Cardiac muscle cell (in vitro differentiated cells and primary cell): ENCODE measurements at places on chromosomes 5 and 9. TPM values are rescaled to one million over a fixed set of nuclear protein-coding genes. Genes with fewer than 3 reads are reported as not detected.

GRCh38 chr9:112705768-112706427 lies 12.0 kb downstream of the INIP start:
- no peaks in the 10 kb centered on the region for H3K36me3 ChIP-seq
- no peaks in the 10 kb centered on the region for H3K27me3 ChIP-seq
- H3K4me1 ChIP-seq = peaks cover under 1% of the 10 kb centered on the region
- no peak overlapping the region for H3K27ac ChIP-seq
- no peak overlapping the region for H3K4me3 ChIP-seq

DNA sequence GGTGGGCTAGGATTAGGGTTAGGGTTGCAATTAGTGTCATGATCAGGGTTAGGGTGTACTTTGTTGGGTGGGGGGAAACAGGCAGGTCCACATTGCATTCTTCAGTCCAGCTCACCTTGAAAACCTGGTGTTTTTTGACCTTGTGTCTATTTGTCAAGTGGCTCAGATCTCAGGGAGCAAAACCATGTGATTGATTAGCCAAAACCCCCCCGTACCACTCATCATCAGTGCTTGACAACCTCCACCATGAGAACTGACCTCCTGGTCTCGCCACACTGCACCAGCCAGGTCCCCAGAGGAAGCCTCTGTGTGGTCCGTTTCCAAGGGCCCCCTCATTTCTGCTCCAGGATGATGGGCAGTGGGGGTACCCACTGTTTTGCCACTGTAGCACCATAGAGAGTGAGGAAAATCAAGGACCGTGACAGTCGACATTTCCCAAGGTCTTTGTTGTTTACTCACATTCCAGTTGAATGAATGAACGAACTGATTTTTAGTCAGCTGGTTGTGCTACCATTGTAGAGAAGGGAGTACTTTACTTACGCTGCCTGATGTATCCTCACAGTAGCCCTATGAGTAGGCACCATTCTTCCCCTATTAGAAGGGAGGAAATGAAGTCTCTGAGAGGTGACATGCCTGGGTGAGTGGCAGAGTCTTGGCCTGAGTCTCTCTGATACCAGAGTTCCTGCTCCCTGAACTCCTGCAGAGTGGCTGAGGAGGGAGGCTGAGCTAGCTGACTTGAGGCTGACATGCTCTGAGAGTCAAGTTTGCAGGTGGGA lies 84.8 kb downstream of the RAD23B start:
- H3K4me3 ChIP-seq = no peak overlapping the region
- H3K36me3 ChIP-seq = no peaks in the 10 kb centered on the region
- H3K4me1 ChIP-seq = no peaks in the 10 kb centered on the region
- no peaks in the 10 kb centered on the region for H3K27me3 ChIP-seq
- DNase-seq = no peak
- no peak overlapping the region for H3K27ac ChIP-seq

- H3K4me1 ChIP-seq = no peaks in the 10 kb centered on the region
- H3K27ac ChIP-seq = no peak overlapping the region
- H3K36me3 ChIP-seq = no peaks in the 10 kb centered on the region
- no peak for DNase-seq
- H3K4me3 ChIP-seq = no peak overlapping the region
These were observed 42.6 kb downstream of the SLF1 start for GRCh38 chr5:94661086-94661485.

GRCh38 chr5:1826235-1826980 lies 25.2 kb downstream of the NDUFS6 start:
- peaks cover 9% of the 10 kb centered on the region for H3K4me1 ChIP-seq
- H3K27me3 ChIP-seq = no peaks in the 10 kb centered on the region
- H3K27ac ChIP-seq = no peak overlapping the region
- no peak for DNase-seq

- H3K36me3 ChIP-seq = no peaks in the 10 kb centered on the region
- H3K27ac ChIP-seq = no peak overlapping the region
- no peak for DNase-seq
These were observed 72.9 kb downstream of the RAB24 start for GRCh38 chr5:177230660-177231059.

C5orf58 gene
- not detected in 2 replicates for total RNA-seq

GRCh38 chr5:500491-500890 lies 23.8 kb downstream of the SLC9A3 start:
- DNase-seq = no peak
- no peak overlapping the region for H3K27ac ChIP-seq
- H3K36me3 ChIP-seq = no peaks in the 10 kb centered on the region
- H3K27me3 ChIP-seq = peaks cover 31% of the 10 kb centered on the region
- H3K4me3 ChIP-seq = no peak overlapping the region
- no peaks in the 10 kb centered on the region for H3K4me1 ChIP-seq

GRCh38 chr5:64437496-64437895 lies 68.3 kb upstream of the RGS7BP start:
- no peaks in the 10 kb centered on the region for H3K27me3 ChIP-seq
- peaks cover 6% of the 10 kb centered on the region for H3K4me1 ChIP-seq
- no peak overlapping the region for H3K27ac ChIP-seq
- no peak overlapping the region for H3K4me3 ChIP-seq

DNA sequence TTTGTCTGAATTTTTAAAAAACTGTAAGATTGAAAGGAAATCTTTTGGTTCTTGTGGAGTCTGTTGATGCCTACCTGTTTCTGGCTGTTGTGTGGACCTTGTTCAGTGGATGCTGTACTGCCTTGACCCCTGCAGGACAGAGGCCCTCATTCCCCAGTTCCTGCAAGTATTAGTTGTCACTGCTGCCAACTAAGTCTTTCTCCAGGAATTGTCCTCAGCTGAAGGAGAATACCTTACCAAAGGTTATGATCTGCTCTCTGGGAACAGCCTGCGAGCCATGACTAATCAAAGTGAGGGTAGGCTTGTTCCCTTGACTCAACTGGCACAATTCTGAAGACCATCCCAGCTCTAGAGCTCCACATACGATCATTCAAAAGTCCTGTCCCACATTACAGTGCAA lies 145.3 kb upstream of the FST start:
- no peak overlapping the region for H3K4me3 ChIP-seq
- H3K36me3 ChIP-seq = no peaks in the 10 kb centered on the region
- no peaks in the 10 kb centered on the region for H3K4me1 ChIP-seq
- no peaks in the 10 kb centered on the region for H3K27me3 ChIP-seq
- H3K27ac ChIP-seq = no peak overlapping the region
- DNase-seq = no peak

PHPT1 gene
- 185 and 235 TPM in 2 replicates for total RNA-seq

SUSD3 gene
- total RNA-seq = not detected in 2 replicates

DNA sequence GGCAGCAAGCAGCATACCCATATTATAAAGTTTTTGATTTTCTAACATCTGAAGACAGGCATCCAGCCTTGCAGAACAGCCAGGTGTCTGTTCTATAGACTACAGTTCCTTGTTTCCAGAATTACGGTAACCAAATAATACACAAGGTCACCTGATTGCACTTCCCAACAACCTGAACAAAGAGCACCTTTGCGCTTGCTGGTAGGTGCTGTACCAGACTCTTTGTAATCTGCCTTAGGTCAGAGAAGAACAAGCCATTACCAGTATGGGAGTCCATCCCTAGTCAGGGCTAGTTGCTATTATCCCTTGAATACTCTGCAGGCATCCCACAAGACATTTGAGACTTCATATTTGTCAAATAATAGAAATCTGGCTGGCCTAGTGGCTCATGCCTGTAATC lies 256.2 kb downstream of the ARRDC3 start:
- no peak for DNase-seq
- H3K27me3 ChIP-seq = no peaks in the 10 kb centered on the region
- H3K4me1 ChIP-seq = no peaks in the 10 kb centered on the region
- no peak overlapping the region for H3K4me3 ChIP-seq
- H3K36me3 ChIP-seq = no peaks in the 10 kb centered on the region

GADD45G gene
- total RNA-seq = 32.7 and 34.6 TPM in 2 replicates

DNA sequence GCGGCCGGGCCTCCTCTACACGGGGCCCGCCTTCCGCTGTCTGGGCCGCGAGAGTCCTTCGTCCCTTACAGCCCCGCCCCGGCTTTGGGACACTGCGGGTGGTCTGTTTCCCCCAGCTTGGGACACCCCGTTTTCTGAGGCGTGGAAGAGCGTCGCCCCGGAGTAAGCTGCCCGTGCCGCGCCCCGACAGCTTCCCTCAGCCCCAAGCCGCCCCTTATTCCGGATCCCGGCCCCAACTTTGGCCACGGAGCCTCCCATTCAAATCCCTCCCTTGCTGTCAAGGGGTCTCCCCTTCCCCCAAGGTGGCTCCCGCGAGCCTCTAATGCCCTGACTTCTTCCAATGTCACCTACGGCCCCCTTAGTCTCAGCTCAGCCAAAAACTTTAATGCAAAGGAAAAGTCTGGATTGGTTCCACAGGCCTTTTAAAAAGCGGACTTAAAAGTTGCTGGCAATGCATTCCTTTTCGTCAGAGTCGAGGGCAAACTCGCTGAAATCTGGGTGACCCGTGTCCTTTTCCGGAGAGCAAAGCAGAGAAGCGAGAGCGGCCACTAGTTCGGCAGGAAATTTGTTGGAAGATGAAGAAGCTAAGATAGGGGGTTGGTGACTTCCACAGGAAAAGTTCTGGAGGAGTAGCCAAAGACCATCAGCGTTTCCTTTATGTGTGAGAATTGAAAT lies 19.8 kb downstream of the EXOSC2 start:
- H3K27me3 ChIP-seq = no peaks in the 10 kb centered on the region
- peaks cover 10% of the 10 kb centered on the region for H3K4me1 ChIP-seq
- peak overlapping the region; percentile 89 for H3K4me3 ChIP-seq
- no peaks in the 10 kb centered on the region for H3K36me3 ChIP-seq

GRCh38 chr5:32709750-32710549 lies 1.2 kb upstream of the NPR3 start:
- no peak overlapping the region for H3K27ac ChIP-seq
- DNase-seq = peak; percentile 80
- peak overlapping the region; percentile 35 for H3K4me3 ChIP-seq
- no peaks in the 10 kb centered on the region for H3K36me3 ChIP-seq

- DNase-seq = no peak
- H3K4me3 ChIP-seq = no peak overlapping the region
These were observed 365.1 kb upstream of the TRPC7 start for GRCh38 chr5:136730426-136730825.

DNA sequence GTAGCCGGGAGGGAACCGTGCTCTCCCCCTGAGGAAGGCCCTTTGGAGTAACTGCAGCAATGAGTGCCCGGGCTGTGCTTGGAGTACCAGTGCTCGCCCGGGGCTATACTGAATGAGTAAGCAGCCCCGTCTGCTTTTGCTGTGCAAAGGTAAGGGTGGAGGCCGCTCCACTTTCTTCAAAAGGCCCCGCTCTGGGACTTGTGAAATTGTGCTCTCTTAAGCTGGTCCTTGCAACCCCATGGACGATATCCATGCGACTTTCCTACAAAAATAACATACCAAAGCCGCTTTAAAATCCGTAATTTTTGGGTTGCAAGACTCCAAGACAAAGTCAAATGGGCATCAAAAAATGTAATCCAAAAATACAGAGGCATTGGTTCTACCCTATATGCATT lies 578 bp upstream of the TNFAIP8 start:
- no peaks in the 10 kb centered on the region for H3K27me3 ChIP-seq
- H3K4me1 ChIP-seq = peaks cover 36% of the 10 kb centered on the region
- H3K36me3 ChIP-seq = no peaks in the 10 kb centered on the region
- DNase-seq = no peak

DNA sequence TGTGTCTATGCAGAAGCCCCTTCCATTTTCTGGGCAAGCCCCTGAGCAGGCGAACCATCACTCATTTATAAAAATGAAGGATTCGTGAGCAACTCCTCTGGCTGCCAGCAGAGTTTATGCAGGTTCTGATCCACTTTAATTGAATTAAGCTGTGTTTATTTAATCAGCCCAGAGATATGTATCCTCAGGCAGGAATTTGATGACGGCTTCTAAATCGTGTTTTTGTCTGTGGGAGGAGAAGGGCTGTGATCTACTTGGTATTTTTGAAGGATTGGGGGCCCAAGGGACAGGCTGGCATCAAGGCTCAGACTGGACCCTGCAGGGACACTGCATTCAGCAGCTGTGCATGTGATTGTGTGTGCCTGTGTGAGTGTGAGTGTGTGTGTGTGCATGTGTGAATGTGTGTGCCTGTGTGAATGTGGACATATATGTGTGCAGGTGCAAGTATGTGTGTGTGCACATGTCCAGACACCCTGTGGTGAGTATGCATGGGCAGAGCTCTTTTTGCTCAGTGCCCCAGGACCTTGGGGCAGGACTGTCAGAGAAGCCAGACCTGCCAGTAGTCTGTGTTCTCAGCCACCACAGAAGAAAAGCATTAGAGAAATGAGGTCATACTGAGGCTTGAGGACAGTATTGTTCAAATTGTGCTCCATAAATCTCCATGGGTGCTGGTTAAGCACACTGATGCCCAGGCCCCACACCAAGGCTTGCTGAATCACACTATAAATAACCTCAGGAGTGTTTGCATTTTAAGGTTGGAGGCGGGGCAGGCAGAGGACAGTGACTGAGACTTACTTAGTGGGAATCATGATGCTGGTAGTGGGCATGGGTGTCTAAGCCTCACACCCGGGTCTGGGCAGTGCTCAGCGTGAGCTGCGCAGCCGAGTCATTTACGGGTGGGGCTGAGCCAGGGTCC lies 164.0 kb downstream of the CARTPT start:
- H3K4me3 ChIP-seq = no peak overlapping the region
- H3K27ac ChIP-seq = no peak overlapping the region
- no peak for DNase-seq
